HCT116 (cell line): ENCODE measurements at places on chromosomes 6 and 20.

GRCh38 chr20:43925801-43926200 is 11.1 kb downstream of the TOX2 start:
- no peak for DNase-seq

- DNase-seq, result no peak
Observed at GRCh38 chr6:158643836-158644230, 710 bp downstream of the DYNLT1 start.

- DNase-seq, result no peak
Observed at GRCh38 chr20:33337119-33337518, 54.1 kb downstream of the BPIFB1 start.

GRCh38 chr6:19158586-19158985 is 678.6 kb upstream of the ID4 start:
- DNase-seq, result no peak

DNA sequence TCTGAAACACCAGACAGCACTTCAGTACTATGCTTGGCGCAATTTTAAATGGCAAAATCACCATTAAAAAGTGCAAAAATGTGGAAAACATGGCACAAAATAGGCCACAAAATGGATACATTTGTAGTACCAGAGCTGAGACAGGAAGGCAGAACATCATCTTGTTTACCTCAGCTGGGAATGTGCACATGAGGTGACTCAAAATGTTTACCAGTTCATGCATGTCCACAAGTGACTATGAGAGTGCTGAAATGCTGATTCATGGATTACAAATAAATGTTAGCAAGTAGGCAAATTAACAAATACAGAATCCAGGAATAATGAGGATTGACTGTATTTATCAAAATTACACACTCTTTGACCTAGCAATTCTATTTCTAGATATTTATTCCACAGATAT is 201.6 kb downstream of the ISM1 start:
- DNase-seq, result no peak

DNA sequence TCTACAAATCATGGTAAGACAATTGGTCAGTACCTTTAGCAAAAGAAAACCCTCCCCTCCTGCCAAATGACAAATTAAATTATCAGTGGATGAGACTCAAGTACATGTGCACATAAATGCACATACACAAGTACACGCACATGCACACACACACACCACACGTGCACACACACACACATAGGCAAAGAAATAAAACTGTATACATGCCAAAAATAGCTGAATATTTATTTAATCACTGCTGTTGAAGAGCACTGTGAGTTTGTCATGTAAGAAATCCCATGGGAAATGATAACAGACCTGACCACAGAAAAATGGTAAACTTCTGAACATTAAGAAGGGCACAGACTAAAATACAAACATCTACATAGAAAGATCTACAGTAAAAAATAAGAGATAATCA is 46.6 kb upstream of the TNFAIP3 start:
- no peak for DNase-seq

- DNase-seq, result no peak
Observed at GRCh38 chr6:88426005-88426404, 259.9 kb upstream of the CNR1 start.

DNA sequence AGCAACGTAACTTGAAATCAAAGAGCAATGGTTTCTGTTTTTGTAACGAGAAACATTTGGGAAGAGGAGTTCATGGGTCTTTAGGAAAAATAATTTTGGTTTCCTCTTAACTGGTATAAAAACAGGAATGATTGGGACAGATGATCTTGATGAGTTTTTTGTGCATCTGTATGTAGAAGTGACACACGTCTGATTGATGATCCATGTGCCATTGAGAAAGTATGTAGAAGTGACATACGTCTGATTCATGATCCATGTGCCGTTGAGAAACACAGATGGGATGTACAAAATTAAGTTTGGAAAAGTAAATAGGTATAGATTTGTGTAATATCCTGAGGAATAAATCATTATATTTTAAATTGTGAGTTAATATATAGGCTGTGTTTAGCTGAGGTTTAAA is 2.1 kb downstream of the KIAA1586 start:
- no peak for DNase-seq

GRCh38 chr6:52271852-52272460 is 12.6 kb downstream of the MCM3 start:
- no peak for DNase-seq

- DNase-seq, result no peak
Observed at GRCh38 chr6:101517632-101518031, 124.1 kb downstream of the GRIK2 start.

- no peak for DNase-seq
Observed at GRCh38 chr6:124955108-124955856, 7.0 kb upstream of the RNF217 start.

DNA sequence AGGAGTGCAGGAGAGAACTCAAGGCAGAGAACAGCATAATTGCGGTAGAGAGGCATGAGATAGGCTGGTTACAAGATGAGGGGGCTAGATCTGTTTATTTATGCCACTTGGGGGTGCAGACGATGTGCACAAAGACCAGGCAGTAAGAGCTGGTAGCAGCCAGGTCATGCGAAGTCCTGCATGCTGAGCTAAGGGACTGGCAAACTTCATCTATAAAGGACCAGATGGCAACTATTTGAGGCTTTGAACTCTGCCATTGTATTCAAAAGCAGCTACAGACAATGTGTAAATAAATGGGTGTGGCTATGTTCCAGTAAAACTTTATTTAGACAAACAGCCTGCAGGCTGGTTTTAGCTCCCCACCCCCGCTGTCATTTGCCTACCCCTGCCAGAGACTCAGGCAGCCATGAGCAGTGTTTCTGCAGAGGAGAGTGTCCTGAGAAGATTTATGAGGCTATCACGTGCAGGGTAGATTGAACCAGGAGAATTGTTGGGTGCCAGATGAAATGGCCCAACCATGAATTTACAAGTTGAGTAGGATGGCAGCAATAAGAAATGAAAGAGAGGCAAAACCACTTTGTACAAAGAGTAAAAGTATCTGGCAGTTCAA is 253.4 kb upstream of the MOCS1 start:
- no peak for DNase-seq

GRCh38 chr20:48885237-48885636 is 36.3 kb upstream of the ARFGEF2 start:
- no peak for DNase-seq

- no peak for DNase-seq
Observed at GRCh38 chr6:160349020-160349441, 853 bp downstream of the SLC22A3 start.

DNA sequence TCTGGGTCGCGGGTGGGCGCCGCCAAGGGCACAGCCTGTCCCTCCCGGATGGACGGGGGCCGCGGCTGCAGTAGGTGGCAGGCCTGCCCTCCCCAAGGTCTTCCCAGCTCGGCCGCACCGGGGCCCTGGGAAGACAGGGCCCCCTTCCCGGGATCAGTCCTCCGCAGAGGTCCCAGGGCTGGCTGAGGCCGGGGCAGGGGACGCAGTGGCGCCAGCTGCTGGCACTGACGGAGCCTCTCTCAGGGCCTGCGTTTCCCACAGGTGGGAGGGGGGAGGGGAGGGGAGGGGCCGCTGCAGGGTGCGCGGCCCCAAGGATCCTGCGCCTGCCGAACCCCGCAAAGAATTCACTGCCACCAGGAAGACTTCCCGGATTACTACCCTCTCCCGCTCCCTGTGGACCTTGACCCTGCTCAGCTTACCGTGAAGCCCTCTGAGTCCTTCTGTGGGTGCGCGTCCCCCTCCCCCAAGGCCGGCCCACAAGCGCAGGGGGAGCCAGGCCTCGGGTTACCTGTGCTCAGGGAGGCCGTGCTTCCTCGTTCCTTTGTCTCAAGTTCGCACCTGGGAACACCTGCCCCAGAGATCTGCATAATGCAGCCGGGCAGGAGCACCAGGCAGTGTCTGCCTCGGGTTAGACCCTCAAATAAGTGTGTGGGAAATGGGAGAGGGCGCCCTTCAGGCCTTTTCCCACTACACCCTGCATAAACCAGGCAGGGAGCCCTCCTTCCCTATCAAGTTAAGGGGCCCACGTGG is 5.1 kb downstream of the LZTS3 start:
- DNase-seq, result no peak

- no peak for DNase-seq
Observed at GRCh38 chr20:60459212-60459611, 501.0 kb downstream of the CDH26 start.

DNA sequence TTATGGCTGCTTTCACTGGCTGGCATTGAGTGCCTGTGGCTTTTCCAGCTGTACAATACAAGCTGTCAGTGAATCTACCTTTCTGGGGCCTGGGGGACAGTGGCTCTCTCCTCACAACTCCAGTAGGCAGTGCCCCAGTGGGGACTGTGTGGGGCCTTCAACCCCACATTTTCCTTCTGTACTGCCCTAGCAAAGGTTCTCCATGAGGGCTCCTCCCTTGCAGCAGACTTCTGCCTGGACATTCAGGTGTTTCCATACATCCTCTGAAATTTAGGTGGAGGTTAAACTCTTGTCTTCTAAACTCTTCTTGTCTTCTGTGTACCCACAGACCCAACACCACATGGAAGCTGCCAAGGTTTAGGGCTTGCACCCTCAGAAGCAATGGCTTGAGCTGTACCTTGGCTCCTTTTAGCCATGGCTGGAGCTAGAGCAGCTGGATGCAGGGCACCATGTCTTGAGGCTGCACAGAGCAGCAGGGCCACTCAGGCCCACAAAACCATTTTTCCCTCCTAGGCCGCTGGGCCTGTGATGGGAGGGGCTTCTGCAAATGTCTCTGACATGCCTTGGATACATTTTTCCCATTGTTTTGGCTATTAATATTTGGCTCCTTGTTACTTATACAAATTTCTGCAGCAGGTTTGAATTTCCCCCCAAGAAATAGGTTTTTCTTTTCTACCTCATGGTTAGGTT is 9.6 kb downstream of the PEX7 start:
- DNase-seq, result no peak

GRCh38 chr6:5095236-5095635 is 10.1 kb downstream of the PPP1R3G start:
- no peak for DNase-seq

DNA sequence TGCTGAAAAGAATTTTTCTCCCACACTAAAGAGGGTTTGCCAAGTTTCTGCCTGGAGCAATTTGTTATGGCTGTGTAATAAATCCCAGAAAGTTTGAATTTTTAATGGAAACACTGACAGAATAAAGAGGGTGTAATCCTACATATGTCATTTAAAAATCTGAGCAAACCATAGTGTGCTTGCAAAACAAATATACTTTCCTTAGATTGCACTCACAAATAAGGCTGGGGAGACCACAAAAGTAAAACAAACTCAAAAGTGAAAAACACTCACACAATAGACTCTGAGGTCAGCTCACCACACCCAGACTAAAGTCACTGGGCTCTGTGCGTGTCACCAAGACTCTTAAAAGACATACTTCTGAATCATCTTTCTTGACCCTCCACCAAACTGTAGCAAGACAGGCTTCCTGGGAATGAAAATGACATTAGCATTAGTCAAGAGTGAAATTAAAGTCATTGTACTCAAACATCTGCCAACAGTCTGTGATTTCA is 4.8 kb upstream of the ATXN1 start:
- peak; percentile 83 for DNase-seq

DNA sequence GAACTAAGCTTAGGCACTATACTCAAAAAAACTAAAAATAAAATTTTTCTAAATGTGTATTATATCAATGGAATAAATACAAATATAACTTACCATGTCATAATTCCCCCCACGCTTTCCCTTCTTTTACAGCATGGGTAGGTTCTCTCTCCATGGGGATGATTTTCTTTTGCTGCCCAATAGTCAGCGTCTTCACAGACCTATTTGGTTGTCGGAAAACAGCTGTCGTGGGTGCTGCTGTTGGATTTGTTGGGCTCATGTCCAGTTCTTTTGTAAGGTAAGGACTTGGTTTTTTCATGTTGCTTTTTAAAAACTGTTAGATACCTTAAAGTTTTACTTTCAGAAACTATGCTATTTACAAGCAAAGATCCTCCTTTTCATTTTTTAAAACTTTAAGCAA is 85.3 kb downstream of the SLC16A10 start:
- DNase-seq, result no peak

DNA sequence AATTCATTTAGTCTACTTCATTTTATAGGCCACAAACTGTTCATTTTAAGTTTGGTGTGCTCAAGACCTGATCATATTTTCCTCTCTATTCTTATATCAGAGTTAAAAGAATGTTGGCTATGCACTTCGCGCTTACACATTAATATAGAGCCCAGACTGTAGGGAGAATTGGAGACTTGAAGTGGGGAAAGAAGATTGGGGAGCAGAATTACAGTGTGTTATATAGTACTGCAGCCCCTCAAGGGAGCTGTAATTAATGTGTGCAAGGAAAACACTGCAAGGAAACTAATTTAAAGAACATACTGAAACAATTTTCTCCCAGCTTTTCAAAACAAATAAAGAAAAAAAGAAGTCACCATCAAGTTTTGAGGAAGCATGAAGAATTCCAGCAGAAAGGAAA is 572.7 kb upstream of the FLRT3 start:
- DNase-seq, result no peak

DNA sequence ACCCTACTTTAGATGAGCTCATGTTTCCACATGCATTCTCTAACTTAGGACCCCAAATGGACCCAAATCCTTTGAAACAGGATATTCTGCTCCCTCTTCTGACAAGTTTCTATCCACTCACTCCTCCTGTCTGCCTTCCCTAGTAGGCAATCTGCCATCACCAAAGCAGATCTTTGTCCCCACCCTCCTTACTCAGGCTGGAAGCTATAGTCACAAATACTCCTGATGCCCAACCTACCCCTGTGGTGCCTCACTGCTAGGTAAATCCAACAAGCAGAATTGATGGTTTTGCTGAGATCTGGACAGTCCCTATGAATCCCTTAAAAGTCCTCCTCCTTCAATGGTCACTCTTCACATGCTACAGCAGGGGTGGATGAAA is 21.7 kb downstream of the ELOVL5 start:
- no peak for DNase-seq

GRCh38 chr20:59322585-59323454 is 22.4 kb downstream of the EDN3 start:
- no peak for DNase-seq

DNA sequence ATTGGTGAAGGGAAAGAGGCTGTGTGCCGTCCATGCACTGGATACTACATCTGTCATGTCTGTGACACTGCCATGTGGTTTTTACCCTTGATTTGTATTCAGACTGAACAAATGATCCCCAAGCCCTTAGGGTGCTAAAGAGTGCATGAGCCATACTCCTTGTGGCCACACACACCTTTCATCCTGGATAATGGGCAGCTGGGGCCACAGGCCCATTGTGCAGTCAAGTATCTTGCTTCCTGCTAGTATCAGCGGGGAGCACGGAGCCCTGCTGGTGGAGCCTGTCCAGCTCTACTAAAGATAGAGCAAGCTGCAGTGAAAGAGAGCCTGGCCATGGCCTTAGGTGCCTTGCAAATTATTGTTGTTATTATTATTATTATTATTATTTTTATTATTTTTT is 75.1 kb downstream of the SLX4IP start:
- DNase-seq, result no peak

- DNase-seq, result no peak
Observed at GRCh38 chr6:13769034-13769654, 45.2 kb downstream of the MCUR1 start.
